ENCODE measurements at places on chromosomes 13 and 19.
A peak's percentile ranks its signal among the peaks of the same experiment; 100 is the strongest.

- DNase-seq: no peak
Observed at GRCh38 chr13:39982745-39983144, 327.3 kb downstream of the COG6 start.

GRCh38 chr13:86559901-86560300 is 760.7 kb upstream of the SLITRK6 start:
- no peak for DNase-seq

- no peak for DNase-seq
Observed at GRCh38 chr13:75418997-75419396, 63.0 kb downstream of the TBC1D4 start.

- no peak for DNase-seq
Observed at GRCh38 chr13:34107806-34108205, 289.9 kb downstream of the RFC3 start.

- peak; percentile 4 for DNase-seq
Observed at GRCh38 chr19:10193790-10194499, 808 bp downstream of the DNMT1 start.

GRCh38 chr13:20988909-20989655 is 72.3 kb downstream of the LATS2 start:
- DNase-seq: no peak

- DNase-seq: no peak
Observed at GRCh38 chr19:1854542-1855039, 6.3 kb upstream of the REXO1 start.

DNA sequence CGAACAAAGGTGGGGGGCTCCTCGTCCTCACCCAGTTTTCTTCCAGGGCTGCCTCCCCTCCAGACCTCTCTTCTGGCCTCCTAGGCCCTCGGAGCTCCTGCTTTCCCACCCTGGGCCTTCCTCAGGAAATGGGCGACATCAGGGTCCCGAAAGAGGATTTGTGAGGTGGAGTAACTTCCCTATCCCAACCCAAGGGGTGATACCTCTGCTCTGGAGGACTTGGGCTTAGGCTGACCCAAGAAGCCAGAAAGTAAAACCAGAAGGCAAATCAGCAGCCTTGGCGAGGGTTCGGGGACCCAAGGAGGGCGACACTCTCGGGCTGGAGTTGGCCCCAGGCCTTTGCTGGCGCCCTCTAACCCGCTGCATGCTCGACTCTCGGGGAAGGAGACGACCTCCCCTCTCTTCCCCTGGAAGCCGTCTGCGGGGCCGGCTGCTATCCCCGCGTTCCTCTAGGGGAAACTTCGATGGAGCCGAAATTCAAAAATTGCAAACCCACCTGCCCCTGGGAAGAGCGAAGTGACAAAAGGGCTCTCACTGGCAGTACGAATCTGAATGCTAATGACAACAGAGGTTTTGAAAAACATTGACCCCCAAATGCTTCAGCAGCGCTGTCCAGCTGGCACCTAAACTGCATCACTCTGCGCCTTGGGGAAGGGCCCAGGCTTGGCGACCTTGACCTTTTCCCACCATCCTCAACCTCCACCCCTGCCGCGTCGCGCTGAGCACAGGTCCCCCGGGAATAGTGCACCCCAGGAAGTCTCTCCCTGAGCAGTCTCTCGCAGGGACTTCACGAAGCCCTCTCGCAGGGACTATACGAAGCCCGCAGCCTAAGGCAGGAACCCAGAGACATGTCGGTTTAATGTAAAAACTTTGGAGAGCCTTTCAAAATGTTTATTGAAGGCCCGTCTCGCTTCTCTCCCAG is 2.4 kb downstream of the PDX1 start:
- DNase-seq: no peak

- no peak for DNase-seq
Observed at GRCh38 chr13:44305917-44306370, 67.7 kb upstream of the SERP2 start.

GRCh38 chr19:9586764-9587163 is 2.5 kb upstream of the ZNF121 start:
- DNase-seq: peak; percentile 65

DNA sequence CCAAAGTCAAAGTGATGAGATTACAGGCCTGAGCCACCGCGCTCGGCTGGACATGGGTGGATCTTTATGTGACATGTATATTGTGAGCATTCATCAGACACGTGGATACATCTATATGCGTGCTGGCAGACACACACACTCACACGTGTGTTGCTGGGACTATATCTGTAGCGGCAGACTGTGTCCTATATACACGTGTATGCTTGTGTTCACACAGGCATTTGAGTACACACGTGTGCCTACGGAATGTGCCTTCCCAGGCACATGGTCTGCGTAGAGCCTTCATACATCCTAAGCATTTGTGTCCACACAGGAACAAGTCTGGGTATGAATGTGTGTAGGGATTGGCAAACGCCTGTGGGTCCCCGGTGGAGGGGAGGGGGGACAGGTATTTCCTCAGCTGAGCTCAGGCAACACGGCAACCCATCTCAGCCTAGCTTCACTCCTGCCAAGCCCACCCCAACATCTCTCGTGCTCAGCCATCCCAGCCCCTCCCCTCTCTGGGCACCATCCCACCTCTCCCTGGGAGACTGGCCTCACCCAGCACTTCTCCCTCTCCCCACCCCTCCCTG is 2.6 kb downstream of the UNC13A start:
- no peak for DNase-seq

GRCh38 chr19:35806597-35806996 is 6.0 kb downstream of the PRODH2 start:
- no peak for DNase-seq

- no peak for DNase-seq
Observed at GRCh38 chr19:5775668-5776309, 8.8 kb downstream of the PRR22 start.

GRCh38 chr13:101941095-101941783 is 460.6 kb downstream of the FGF14 start:
- DNase-seq: no peak

GRCh38 chr19:35124098-35125060 is 8.8 kb downstream of the FXYD3 start:
- peak; percentile 71 for DNase-seq

- DNase-seq: no peak
Observed at GRCh38 chr13:100387416-100387815, 201.2 kb downstream of the GGACT start.

GRCh38 chr19:37966211-37966661 is 59.2 kb downstream of the SIPA1L3 start:
- no peak for DNase-seq

- DNase-seq: no peak
Observed at GRCh38 chr13:34467450-34468083, 474.5 kb upstream of the NBEA start.

- DNase-seq: peak; percentile 34
Observed at GRCh38 chr19:17488593-17489391, 18.5 kb downstream of the SLC27A1 start.

- DNase-seq: no peak
Observed at GRCh38 chr13:21825186-21825585, 154.3 kb downstream of the FGF9 start.

GRCh38 chr19:16470911-16471811 is 609 bp downstream of the EPS15L1 start:
- no peak for DNase-seq

DNA sequence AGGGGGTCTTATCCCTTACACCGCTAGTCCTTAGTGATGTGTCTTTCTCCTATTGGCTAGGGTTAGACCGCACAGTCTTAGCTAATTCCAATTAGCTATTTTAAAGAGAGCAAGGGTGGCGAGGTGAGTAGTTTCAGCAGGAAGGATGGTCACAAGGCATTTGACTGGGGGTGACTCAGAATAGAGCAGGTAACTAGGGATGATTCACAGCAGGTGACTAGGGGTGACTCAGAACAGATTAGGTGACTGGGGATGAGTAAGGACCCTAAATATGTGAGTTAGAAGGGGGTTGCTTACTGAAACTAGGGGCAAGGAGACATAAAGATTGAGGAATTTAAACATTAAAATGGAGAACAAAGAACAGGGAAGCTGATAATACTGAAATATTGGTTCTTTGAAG is 64.3 kb downstream of the ZNF66 start:
- no peak for DNase-seq

- no peak for DNase-seq
Observed at GRCh38 chr13:22320991-22321390, 650.1 kb downstream of the FGF9 start.

DNA sequence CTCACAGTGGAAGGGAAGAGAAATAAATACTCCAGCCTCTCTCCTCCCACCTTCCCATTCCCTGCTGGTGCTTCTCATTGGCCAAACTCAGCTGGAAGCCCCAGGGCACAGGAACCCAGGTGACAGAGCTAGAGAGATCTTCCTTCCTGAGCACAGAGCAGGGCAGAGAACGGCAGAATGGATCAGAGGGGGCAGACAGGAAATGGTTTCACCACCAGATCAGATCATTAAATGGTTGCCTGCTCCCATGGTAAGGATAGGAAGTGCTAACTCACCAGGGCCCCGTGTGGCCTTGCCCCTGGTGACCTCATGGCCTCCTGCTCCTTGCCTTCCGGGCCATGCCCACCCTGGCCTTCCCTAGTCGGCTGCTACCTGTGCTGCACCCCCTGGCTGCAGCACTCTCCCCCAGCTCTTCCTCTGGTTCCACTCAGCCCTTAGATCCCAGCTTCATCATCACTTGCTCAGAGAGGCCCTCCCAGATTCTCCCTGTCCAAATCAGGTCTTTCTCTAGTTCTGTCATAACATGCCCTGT is 108.7 kb downstream of the DPF1 start:
- DNase-seq: no peak

DNA sequence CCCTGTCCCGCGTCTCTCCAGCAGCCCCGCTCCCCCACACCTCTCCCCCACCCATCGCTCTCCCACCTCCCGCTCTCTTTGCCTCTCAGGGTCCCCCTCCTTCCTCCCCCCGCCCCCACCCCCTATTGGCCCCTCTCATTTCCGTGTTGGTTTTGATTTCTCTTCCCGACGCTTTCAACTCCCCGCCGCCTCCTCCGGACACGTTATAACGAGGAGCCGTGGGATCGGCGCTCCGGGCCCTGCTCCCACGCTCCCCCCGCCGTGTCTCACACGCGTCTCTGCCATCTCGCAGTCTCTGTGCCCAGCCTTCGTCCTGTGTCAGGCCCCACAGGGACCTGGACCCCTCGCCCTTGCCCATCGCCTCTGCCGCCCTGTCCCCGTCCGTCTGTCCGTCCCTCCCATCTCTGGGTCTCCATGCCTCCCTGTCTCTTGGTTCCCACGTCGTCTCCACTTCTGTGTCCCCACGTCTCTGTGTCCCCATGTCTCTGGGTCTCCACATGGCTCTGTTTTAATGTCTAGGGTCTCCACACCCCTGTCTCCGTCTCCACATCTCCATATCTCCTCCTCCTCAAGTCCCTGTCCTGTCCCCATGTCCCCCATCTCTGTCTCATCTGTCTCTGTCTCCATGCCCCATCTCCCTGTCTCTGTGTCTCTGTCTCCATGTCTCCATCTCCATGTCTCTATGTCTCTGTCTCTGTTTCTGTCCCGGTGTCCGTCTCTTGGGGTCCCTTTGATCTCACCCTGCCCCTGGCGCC is 13.1 kb downstream of the ERFL start:
- DNase-seq: no peak
